ENCODE measurements at places on chromosomes 2 and 18.

GRCh38 chr2:8494151-8494550 is 187.7 kb upstream of the ID2 start:
- no peak for DNase-seq

GRCh38 chr2:239793836-239794235 is 231.3 kb downstream of the NDUFA10 start:
- no peak for DNase-seq

DNA sequence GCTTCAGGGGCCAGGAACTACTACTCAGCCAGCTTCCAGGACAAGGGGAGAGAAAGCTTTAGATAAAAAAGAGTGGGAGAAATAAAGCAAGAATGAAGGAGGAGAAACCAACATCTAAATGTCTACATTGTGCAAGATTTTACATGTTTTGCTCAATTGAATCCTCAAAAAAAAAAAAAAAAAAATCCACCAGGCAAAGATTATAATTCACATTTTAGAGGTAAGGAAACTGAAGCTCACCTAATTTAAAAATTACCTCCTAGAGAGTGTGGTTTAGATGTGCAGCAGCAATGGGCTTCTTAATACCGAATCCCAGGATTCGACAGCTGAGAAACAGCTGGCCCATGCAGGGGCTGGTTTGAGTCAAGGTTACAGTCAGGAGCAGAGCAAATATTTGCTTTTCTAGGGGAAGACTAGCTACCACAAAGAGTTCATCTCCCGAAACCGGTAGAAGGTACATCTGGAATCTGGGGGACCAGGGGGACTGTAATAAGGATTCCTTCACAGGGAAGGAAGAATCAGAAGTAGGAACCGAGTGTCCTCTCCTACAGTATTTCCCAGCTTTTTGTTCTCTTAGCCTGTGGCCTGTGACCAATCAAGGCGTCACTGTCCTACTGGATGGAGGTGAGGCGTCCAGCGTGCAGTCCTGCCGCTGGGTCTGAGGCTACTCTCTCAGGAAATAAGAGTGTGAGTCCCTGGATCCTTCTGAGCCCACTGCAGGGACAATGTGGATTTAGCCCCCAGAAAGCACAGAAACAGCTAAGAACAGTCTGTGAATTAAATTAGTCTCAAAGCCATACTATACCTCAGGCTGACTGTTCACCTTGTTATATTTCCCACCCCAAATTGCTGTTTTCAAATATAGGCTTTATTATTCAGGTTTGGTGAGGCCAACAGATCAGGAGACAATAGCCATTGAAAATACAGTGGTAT is 42.3 kb downstream of the IL1R2 start:
- DNase-seq: no peak

DNA sequence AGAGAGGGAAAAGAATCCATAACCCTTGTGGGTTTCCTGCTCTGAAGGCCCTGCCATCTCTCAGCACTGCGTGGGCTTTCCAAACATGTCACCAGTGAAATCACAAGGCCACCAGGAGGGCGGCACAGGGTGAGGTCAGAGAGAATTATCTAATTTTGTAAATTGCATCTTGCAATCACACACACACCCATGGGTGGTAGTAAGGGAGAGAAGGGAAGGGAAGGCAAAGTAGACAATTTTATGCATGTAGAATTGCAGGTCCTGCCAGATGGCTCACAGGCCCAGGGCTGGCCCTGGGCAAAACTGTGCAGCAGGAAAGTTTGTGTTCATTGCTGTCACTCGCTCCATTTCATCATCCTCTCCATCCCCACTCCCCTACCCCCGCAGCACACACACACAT is 21.0 kb upstream of the ZBTB7C start:
- no peak for DNase-seq

- DNase-seq: no peak
These were observed 386.5 kb downstream of the DLGAP1 start for GRCh38 chr18:4068552-4069158.

DNA sequence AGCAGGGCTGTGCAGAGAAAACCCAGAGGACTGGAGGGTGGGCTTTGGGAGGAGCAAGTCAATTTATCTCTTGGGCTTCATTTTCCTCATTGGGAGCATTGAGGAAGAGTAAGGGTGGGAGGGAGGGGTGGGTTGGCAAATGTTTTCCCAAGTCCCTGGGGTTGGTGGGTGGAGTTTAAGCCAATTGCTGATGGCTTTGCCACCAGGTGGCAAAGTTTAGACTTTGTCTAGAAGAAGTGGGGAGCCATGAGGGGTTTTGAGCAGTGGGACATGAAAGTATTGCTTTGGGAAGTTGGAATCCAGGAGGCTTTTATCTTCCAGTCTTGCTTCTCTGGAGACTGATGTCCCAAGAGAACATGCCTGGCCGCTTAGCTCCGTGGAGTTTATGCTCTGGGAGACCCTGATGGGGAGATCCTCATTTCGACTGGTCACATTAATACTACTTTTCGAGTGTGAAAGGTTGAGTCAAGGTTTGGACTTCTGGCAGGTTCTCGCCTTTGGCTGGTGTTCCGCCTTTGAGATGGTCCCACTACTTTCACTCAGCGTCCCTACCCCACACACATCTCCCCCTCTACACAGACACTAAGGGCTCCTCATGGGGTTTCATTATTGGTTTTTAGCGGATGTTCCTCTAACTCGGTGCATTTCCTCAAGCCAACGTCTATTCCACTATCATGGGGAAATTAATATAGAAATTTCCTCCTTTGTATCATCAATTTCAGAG is 126.7 kb downstream of the PRKCE start:
- no peak for DNase-seq

GRCh38 chr2:33670392-33670937 is 71.4 kb upstream of the FAM98A start:
- no peak for DNase-seq

GRCh38 chr18:79481046-79481790 is 85.5 kb downstream of the NFATC1 start:
- no peak for DNase-seq

DNA sequence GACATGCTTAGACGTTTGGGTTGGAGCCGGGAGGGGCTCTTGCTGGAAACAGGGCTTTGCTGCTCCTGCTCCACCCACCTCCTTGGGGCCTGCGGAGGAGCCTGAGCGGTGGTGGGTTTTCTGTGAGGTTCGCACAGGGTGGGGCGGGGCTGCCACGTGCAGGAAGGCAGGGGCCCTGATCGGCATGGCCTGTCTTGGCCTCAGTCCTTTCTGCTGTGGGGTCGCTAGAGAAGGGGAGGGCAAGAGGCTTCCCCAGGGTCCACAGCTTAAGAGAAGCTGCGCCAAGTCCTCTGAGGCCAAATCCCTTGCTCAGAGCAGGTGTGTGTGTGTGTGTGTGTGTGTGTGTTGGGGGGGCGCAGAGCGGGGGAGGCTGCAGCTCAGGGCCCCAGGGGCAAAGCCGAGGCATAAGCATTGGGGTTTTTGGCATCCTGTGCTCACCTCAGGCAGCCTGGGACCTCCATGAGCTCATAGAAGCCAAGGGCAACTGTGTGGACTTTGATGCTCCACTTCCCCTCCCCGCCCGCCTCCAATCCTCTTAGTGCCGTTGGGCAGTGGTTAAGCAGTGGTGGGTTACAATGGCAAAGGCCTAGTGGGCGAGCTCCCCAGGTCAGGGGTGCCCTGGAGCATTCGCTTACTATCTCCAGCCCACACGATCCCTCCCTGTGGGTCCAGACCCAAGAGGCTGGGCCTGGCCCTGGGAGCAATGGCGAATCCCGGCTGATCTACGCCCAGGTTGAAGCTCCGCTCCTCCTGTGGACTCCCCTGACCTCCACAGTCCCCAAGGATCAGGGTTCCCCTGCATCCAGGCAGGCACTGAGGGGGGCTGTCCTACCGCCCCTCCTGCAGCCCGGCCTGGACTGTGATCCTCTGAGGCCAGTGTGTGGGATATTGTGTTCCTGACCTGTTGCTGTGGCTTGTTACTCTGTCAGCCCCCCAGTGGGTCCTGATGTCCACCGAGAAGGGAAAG is 28.9 kb downstream of the TOGARAM2 start:
- DNase-seq: no peak

GRCh38 chr2:177265824-177266817 is 1.6 kb upstream of the NFE2L2 start:
- DNase-seq: no peak

GRCh38 chr2:129058981-129059380 is 740.3 kb upstream of the HS6ST1 start:
- no peak for DNase-seq

DNA sequence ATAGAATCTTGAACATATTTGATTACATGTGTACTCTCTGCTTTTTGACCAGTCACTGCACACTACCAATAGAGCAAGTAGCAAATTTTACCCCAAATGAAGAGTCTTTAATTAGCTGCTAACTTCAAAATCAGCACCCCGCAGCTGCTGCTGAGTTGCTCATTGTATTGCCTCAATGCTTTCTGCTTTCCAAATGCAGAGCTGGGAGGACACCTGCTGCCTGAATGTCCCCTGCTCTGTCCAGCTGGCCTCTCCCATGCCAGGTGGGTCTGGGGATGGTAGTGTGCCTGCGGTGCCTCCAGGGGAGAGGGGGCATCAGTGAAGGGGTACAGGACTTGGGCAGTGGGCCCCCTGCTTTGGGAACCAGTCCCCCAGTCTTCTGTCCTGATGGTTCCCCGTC is 184.8 kb downstream of the PRKCE start:
- DNase-seq: no peak

GRCh38 chr2:1856922-1857321 is 112.6 kb upstream of the PXDN start:
- DNase-seq: no peak

DNA sequence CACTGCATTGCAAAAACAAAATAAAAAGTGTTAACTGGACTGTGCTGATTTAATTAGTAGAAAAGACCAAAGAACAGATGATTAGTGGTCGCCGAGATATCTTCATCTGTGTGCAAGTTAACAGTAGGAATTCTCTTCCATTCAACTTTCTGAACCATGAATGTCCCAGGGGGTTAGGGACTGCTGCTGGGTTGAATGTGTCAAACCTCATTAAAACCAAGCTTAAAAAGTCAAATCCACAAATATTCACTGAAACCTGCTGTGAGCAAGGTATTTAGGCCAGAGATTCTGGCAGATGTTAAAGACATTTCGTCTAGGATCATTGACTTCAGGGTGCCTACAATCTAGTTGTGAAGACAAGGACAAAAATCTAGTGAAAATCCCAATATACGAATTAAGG is 58.7 kb downstream of the STPG4 start:
- no peak for DNase-seq

- DNase-seq: no peak
These were observed 199.3 kb downstream of the ZNF407 start for GRCh38 chr18:74796841-74797576.

DNA sequence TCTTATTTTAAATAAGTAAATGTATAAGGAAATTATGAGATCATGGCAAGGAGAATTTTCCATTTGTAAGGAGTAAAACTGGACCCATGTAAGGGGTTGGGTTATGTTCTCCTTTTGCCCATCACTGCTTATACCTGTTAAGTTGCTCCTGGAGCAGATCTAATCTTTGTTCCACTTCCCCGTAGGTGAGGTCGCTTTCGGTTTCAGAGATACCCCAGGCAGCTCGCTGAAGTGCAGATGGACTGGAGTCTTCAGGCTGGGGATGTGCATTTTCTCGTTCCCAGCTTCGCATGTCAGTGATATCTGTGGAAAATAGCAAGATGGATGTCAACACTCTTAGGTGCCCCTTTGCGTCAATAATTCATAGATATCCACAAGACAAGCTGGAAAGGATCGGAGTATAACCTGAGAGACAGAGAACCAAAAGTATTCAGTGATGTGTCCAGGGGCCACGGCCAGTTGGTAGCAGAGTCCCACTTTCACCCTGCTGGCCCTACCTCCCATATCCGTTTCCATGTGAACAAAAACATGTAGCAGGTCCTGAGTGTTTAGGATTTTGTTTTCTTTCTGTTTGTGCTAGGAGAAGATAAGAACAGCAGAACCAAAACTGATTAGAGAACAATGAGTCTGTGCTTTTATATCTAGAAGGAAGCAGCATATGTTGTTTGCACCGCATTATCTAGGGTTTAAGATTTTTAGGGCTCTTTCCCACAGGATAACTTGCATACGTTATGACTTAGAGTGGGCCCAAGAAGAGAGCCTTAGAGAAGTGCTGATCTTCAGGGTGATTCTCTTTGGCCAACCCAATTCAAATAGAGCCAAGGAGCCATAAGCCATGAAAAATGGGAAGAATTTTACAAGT is 36.0 kb downstream of the GCA start:
- no peak for DNase-seq

DNA sequence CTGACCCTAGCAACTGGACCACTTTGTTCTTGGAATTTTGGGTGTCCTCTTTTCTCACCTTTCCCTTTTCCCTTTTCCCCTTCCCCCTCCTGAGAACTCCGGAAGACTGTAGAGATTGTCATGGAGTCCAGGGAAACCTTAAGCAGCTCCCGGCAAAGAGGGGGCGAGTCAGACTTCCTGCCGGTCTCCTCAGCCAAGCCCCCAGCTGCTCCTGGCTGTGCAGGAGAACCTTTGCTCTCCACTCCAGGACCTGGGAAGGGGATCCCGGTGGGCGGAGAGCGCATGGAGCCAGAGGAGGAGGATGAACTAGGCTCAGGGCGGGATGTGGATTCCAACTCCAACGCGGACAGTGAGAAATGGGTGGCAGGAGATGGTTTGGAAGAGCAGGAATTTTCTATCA is 20.5 kb downstream of the SETBP1 start:
- DNase-seq: no peak

GRCh38 chr2:29017716-29018435 is 36.8 kb downstream of the TOGARAM2 start:
- DNase-seq: no peak

GRCh38 chr2:215454519-215455246 is 18.8 kb upstream of the FN1 start:
- DNase-seq: no peak

DNA sequence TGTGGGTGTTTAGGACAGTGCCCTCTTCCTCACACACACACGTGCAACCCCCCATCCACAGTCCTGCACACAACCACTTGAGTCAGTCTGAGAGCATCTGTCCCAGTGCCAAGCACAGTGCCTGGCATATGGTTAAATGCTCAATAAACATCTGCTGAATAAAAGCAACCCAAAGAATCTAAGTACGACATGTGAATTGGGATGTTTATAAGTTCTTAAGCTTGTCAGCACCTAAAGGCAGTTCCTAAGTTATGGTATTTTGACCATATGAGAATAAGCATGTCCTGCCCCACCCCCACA is 37.8 kb downstream of the CAPN13 start:
- DNase-seq: no peak

DNA sequence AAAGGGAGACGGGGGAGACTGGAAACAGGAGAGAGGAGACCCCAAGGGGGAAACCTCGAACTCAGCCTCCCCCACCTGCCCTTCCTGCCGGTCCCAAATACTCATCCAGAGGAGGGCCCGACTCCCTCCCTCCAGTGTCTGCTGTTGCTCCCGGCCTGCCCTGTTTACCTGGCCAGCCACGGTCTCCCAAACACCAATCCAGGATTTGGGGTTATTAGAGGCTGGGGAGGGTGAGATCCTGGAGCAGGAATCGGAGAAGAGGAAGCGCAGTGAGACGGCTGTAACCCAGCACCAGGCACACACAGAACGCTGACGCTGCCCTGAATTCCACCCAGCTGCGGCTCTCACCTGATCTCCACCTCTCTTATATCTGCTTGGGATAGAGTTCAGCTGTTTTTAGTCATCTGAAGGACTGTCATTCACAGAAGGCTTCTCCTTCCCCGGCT is 213.0 kb downstream of the TNS1 start:
- no peak for DNase-seq

Data from stimulated activated CD4-positive, alpha-beta T cell treated with anti-CD3 and anti-CD28 coated beads, TNF-alpha, amount 100 ng/mL, for 1 hour (primary cell).